Heart left ventricle (tissue), 16 donors: ENCODE measurements at places on chromosomes 1 and 21.

DNA sequence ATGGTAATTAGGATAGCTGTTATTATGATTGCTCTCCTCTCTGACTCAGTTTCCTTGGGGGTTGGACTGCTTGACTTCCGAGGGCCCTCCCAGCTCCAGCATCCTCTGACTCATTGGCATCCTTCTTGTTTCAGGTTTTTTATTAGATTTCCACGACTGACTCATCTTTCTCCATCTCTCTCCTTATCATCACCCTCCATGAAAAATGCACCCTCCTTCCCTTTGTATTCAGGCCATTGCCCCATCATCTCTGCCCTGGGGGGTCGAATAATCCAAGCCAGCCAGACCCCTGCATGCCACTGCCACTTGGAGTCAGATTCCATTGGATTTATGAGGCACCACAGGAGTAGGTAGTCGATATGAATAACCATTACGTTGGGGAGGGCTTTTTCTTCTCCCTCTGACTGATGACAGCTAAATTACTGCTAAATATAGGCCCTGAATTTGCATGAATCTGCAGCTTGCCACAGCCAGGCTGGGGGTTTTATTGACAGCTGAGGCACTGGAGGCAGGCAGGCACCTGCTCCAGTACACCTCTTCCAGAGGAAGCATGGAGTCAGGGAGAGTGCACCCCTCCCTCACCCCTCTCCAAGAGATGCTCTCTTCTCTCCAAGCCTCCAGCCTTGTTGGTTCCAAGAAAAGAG, 91.7 kb downstream of the C1orf94 start:
- no peak for DNase-seq

GRCh38 chr1:98761219-98761865, 99.8 kb downstream of the SNX7 start:
- no peak for DNase-seq

- DNase-seq: no peak
Measured at GRCh38 chr1:14424325-14425002, 174.0 kb upstream of the KAZN start.

GRCh38 chr1:3890389-3891328, 9.4 kb downstream of the C1orf174 start:
- no peak for DNase-seq

GRCh38 chr1:232084584-232085223, 458.1 kb downstream of the DISC1 start:
- no peak for DNase-seq

DNA sequence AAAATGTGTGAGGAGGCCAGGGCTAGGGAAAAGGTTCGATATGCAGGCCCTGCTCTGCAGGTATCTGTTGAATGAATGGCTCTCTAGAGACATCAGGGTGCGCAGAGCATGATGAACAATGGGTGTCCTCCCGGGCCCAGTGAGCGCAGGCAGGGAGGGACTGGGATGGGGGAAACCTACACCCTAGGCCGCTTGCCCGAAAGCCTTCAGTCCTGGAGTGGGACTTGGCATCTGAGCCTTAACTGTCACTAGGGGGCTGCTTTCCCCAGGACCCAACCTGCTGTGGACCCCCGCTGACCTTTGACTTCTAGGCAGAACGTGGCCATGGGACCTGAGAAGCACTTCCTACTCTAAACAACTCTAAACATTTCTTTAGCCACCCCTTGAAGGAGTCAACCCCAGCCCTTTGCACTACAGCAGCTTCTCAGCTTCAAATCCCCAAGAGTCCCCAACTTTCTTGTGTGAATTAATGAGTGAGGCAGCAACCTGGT, 444 bp upstream of the MAP3K6 start:
- DNase-seq: no peak

GRCh38 chr1:114100148-114100547, 53.5 kb downstream of the SYT6 start:
- DNase-seq: no peak

- DNase-seq: no peak
Measured at GRCh38 chr1:156525071-156525501, 24.5 kb upstream of the MEF2D start.

- no peak for DNase-seq
Measured at GRCh38 chr1:29133861-29134694, 10.4 kb upstream of the TMEM200B start.

GRCh38 chr1:227559926-227560325, 3.4 kb upstream of the ZNF678 start:
- no peak for DNase-seq

DNA sequence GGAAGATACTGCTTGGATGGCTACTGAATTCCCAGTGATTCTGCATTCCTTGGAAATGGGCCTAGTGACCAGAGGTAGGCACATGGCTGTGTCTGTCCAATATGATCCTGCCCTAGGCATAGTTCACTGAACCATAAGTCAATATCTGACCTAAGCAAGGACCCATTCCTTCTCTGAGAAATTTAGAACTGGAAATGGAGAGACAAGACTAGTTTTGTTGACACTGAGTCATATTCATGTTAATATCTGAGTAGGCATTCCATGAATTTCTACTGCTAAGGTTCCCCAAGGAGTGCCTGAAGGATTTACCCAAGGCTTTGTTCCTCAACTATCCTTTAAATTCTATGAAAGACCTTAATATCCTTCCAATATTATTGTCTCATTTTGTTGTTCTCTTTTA, 329.8 kb upstream of the BEND5 start:
- DNase-seq: no peak

GRCh38 chr1:107359472-107360241, 218.8 kb downstream of the NTNG1 start:
- no peak for DNase-seq

DNA sequence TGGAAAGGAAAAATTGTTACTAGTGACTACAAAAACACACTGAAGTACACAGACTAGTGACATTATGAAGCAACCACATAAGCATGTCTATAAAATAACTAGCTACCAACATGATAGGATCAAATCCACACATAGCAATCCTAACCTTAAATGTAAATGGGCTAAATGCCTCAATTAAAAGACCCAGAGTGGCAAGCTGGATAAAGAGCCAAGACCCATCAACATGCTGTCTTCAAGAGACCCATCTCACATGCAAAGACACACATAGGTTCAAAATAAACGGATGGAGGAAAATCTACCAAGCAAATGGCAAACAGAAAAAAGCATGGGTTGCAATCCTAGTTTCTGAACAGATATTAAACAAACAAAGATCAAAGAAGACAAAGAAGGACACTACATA, 49.4 kb upstream of the LRRC8B start:
- DNase-seq: no peak

DNA sequence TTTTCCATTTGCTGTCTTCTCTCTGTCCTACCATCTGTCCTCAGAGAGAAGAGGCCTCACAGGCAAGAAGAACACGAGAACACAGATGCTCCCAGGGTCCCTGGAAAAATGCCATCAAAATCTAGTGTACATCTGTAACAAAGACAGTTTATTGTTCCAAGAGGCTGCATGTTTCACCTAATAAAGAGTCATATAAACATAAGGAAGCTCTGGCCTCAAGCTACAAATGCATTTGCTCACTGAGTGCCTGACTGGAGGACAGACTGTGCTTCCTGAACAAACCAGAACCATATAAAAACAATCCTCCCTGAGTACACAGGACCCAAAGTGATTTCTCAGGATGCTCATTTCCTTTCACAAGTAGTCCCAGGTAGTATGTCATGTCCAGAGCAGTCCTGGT, 76.3 kb upstream of the SLC44A3 start:
- DNase-seq: no peak

GRCh38 chr1:101244842-101245241, 8.0 kb downstream of the S1PR1 start:
- DNase-seq: no peak

DNA sequence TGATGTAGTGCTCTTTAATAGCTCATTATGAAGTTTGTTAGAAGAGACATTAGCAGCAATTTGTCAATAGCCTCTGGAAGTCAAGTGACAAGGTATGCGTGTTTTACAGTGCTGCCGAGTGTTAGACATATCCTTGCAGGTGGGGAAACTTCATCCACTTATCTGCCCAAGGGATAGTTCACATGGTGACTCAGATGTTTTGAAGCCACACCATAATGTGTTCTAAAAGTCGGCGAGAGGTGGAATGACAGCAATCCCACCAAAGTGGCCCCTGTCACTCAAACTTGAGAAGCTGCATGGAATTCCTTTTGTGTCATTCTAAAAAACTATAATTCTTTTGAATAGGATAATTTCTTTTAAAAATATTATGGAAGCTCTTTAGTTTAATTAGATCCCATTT, 98.1 kb downstream of the RUNX1 start:
- DNase-seq: no peak

- DNase-seq: no peak
Measured at GRCh38 chr21:28333578-28334075, 659.0 kb downstream of the LTN1 start.

DNA sequence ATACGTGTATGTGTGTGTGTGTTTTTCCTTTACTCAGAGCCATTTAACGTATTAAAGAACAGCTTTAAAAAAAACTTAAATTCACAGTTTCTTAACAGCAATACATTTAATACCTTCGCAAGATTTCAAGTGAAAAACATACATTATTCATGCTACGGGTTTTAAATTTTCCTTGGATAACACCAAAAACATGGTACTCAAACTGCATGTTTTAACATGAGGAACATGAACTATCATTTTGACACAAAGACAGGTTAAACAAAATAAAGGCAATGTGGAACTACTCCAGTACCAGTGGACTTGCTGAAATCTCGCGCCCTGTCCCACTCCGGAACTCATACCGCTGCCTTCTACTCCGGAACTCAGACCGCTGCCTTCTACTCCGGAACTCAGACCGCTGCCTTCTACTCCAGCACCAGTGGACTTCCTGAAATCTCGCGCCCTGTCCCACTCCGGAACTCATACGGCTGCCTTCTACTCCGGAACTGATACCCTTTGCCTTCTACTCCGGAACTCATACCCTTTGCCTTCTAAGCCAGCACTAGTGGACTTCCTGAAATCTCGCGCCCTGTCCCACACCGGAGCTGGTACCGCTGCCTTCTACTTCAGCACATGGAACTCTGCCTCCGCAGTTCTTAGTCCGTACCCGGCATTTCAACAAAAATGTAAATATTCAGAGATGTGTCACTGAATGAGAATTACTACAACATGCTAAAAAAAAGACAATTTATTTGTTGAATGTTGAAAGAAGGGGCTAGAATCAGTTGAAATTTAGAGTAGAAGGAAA, 148.6 kb downstream of the NCAM2 start:
- DNase-seq: no peak

DNA sequence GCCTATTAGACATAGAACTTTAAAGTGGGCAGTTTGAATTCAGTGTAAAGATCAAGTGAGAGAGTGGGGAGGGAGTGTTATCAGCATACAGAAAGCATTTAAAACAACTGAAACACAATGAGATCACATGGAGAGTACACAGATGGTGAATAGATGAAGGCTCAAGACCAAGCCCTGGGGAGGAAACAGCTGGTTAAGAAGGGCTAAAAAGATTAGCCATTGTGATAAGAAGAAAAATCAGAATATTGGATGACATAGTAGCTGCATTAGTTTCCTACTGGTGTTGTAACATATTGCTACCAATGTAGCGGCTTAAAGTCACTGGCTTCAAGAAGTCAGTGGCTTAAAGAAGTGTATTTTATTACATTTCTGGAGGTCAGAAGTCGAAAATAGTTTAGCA, 443.4 kb upstream of the RGS18 start:
- no peak for DNase-seq

DNA sequence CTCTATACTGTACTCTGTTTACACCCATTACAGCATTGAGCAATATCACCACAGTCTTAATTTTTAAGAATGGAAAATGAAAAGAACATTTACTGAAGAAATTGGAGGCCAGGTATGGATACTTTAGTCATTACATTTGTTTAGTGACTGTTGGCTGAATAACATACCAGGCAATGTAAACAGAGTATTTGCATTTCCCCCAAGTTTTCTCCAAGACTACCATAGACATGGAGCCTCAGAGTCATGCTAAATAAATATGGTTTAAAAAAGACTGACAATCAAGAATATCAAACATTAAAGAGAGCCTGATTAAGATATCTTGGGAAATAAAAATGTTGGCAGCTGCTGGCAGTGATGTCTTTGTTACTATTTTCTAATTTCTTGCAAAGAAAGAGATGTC, 136.9 kb upstream of the ADAMTS5 start:
- no peak for DNase-seq

- no peak for DNase-seq
Measured at GRCh38 chr1:201489643-201490261, 17.2 kb downstream of the CSRP1 start.

DNA sequence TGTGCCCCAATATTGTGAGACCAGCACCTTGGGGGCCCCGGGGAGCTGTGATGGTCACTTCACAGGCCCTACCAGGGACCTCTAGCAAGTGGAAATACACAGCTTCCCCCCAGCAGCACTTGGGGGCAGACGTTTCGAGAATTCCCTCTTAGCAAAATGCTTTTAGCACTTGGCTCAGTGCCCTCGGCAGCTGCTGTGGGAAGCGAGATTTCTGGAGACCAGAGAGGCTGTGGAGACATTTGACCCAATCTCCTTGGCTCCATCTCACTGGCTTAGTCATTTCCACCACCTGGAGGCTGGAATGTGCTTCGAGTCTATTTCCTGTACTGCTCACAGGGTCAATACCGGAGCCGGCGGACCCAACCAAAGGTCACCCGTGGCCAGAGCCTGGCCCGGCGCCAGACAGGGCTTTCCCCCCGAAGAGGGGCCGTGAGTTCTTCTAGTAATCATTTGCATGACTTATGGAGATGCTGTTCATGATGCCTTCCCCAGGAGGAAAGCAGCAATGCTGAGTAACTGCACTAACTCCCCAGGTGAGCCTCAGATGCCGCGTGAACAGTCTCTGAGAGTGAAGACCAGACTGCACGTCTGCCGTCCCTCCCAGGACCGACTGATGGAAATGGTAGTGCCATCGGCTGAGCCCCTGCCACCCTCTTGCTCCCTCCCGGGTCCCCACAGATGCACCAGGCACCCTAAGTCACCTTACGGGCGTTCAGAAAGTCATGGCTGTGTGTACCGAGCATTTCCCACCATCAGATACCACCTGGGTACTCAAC, 4.4 kb upstream of the C2CD2 start:
- DNase-seq: peak; percentile 85

DNA sequence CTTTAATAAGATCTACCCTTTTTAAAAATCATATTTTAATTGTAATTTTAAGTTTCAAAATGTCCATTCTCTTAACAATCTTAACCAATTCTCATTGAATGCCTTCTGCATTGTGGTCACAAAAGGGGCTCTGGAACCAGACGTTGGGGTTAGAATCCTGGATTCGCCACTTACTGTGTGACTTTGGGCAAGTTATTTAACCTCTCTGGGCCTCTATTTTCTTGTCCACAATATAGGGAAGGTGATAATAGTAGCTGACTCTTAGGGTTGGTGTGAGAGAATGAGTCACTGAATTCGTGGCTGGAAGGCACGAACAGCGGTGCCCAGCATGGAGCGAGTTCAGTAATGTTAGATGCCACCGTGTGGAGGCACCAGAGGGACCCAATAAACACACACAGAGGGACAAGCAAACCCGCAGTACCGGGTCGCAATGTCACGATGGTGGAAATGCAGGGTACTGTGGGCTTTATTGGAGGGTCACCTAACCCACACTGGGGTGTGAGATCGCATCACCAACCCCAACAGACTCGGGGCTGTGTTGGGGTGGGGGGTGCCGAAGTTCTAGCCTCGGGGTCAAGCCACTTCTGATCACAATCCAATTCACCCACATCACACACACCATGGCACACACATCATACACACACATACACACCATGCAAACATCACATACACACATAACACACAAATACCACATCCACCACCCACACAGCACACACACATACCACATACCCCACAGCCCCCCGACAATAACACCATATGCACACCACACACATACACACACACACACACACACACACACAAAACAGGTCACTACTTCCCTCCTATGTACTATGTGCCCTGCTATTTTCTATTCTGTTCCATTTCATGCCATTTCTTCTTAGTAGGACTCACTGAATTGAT, 27.0 kb upstream of the IFNAR2 start:
- DNase-seq: no peak
